ENCODE measurements at places on chromosomes 6 and 20.

GRCh38 chr20:63316502-63316921 lies 23.5 kb downstream of the COL20A1 start:
- DNase-seq: peak; percentile 39

DNA sequence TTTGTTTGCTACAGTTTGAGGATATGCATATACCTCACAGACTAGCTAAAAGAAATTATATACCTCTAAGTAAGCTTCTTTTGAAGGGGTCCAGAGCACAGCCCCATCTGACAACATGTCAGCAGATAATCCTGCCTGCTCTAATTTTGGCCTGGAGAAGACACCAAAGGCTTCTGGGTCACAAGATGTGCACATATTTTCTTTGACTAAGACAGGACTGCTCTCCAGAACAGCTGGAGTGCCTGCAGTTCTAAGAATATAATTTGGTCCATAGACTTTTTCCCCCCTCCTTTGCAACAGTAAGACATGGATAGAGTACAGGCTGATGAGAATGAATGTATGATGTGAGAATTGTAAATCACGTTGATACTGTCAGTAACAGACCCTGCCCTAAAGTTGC lies 107.9 kb upstream of the KCNK16 start:
- no peak for DNase-seq

- DNase-seq: no peak
These were observed 20.9 kb downstream of the RAB44 start for GRCh38 chr6:36718560-36718959.

GRCh38 chr20:2102585-2103460 lies 1.2 kb downstream of the STK35 start:
- DNase-seq: peak; percentile 94

- no peak for DNase-seq
These were observed 26.4 kb upstream of the MCM3 start for GRCh38 chr6:52310932-52311331.

DNA sequence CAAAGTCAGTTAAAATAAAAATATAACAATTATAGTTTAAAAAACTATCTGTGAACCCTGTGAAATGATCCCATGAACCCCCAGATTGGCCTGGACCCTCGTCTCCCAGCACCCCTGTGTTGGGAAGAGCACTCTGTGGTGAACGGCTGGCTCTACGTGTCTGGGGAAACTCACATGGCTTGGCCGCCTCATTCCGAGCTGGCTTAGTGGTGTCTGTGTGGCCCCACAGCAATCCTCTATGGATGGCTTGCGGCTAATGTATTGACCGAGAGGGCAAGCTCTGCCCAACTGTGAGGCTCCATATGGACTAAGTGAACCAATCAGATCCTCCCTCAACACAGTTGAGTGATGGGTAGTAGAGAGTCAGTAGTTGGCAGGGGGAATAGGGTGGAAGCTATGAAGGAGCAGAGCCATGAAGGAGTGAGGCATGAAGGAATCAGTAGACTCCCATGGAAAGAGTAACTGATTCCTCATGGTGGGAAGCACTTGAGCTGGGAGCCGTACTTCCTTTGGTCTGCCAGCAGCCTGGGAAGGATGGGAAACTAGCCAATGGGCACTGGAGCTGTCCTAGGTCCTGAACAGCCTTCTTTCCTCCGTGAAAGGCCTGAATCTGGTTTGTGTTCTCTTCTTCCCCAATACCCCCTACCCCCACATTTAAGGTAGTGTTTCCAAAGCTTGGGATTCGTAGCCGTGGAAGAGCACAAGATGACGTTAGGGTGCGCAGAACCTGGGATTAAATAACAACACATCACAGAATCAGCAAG lies 21.6 kb upstream of the ZNF831 start:
- DNase-seq: peak; percentile 62

- DNase-seq: no peak
These were observed 77.7 kb upstream of the SLC22A23 start for GRCh38 chr6:3534599-3534998.

DNA sequence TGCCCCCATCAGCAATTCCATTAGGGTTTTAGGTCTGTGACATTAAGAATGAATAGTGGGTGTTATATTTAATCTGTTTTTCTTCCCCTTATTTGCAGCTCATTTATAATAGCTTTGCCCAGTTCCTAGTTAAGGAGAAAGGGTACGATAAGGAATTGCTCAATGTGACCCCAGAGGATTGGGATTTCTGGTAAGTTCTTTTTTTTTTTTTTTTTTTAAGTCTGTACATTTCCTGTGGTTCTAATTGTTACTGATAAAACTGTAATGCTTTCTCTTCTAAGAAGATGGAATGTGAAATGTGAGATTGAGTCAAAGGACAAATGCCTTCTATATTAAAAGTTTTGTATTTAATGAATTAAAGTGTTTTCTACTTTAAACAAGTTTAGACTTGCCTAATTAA lies 5.5 kb downstream of the NT5DC1 start:
- no peak for DNase-seq

GRCh38 chr20:48732081-48732829 lies 95.5 kb downstream of the PREX1 start:
- DNase-seq: no peak

DNA sequence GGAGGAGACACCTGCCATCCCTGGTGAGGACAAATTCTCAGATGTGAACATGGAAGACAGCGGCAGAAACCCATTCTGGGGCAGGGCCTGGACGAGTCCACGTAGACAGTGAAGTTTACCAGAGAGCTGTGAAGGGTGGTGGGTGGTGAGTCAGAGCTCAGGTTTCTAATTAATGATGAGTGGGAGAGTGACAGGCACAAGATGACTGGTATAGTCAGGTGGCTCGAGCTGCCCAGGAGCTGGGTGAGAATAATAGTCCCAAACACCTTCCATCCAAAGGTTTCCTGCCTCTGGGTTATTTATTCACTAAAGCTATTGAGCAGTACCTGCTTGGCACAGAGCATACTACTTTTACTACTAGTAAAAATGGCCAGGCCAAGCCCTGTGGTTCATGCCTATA lies 6.0 kb downstream of the TLDC2 start:
- no peak for DNase-seq

DNA sequence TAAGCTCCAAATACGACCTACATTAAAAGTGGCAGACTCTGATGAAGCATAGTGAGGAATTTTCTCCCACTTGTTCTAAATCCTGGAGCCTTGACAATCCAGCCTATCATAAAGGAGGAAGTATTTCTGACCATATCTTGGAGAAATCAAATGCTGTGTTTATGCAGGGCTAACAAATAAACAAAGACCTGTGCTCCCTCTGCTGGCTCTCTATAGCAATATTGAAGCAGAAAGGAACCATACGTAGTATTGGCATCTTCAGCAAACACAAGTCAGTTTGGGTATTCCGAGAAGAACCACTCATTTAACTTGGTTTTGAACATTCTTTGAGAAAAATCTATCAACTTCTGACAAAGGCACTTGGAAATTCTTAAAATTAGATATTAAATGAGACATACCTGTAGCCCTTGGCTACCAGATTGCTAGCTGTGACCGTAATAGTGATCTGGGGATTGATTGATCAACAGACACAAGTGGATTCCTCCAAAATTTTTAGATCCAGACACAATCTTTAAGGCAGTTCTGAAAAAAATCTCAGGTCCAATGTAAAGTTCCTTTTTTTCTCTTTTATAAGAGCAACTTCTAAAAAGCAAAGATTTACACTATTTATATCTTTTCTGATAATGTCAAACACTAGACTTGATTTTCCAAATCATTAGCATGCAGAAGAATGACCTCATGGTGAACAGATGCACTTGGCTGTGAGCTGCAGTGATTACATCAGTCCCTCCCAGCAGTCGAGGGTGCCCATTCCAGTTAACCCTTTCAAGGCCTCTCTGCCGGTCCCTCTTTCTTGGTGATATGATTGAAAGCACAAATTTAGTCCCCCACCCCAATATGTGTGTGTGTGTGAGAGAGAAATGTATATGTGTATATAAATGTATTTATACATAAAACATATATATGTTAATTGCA lies 40.2 kb downstream of the INSM1 start:
- DNase-seq: no peak

- no peak for DNase-seq
These were observed 21.5 kb upstream of the MRGBP start for GRCh38 chr20:62774762-62775161.

DNA sequence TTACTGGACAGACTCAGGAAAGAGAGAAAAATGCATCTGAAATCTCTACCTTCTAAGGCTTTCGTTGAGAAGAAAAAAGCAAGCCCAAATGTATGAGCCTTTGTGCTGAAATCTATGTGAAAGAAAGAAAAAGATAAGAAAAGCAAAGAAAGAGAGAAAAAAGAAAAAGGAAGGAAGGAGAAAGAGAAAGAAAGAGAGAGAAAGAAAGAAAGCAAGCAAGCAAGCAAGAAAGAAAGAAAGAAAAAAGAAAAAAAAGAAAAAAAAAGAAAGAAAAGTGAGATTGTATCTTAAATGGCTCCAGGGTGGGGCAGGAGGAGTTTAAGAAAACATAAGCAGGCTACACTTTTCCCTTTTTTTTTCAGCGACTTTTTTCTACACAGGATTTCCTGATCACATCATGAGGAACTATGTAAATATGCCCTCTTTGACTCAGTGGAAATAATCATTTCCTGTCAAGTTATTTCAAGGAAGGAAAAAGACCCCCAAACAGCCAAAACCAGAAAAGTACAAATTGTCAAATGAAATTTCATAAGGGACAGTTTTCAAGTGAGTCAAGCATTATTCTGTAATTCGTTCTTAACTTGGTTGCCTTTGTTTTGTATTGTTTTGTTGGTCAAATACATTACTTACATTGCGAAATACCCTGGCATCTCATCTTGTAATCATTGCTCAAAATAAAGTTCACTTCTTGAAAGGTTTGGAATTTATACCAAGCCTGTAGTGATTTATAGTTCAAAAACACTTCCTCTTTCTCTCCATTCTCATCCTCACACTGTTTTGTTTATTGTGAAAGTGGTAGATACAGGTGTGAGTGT lies 79.5 kb upstream of the RNF217 start:
- no peak for DNase-seq

DNA sequence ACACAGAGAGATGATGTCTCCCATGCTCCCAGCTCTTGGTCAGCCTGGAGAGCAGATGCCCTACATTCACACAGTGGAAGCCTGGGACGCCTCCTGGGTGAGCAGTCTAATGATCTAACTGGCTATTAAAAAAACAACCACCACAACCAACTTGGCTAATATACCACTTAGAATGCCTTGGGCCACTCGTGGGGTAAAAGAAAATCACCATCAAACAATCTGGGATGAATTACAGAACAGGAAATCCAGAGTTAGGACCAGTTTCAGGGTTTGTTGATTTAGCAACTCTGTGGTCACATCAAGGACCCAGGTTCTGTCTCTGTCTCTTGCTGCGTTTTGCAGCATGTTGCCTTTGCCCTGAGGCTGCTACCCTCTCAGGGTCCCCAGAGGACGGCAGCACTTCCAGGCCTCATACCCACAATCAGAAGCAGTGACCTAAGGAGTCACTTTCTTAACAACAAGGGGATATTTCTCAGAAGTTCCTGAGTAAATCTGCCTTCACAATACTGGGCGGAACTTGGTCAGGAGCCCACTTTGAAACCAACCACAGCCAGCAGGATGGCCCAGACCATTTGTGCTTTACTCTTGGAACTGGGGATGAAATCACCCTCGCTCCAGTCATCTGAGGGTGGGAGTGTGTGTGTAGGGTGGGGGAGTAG lies 118.7 kb downstream of the CLIC5 start:
- no peak for DNase-seq

DNA sequence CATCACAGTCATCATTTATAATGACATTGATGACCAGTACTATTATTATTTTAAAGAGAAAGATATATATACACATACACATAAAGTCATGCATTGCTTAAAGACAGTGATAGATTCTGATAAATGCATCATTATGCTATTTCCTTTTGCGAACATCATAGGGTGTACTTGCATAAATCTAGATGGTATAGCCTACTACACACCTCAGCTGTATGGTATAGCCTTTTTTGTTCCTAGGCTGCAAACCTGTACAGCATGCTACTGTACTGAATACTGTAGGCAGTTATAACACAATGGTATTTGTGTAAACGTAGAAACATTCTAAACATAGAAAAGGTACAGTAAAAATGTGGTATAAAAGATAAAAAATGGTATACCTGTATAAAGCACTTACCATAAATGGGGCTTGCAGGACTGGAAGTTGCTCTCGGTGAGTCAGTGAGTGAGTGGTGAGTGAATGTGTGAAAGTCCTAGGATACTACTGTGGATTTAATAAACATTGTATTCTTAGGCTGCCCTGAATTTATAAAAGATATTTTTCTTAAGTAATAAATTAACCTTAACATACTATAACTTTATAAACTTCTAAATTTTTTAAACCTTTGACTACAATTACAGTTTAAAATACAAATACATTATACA lies 23.9 kb downstream of the QKI start:
- no peak for DNase-seq

DNA sequence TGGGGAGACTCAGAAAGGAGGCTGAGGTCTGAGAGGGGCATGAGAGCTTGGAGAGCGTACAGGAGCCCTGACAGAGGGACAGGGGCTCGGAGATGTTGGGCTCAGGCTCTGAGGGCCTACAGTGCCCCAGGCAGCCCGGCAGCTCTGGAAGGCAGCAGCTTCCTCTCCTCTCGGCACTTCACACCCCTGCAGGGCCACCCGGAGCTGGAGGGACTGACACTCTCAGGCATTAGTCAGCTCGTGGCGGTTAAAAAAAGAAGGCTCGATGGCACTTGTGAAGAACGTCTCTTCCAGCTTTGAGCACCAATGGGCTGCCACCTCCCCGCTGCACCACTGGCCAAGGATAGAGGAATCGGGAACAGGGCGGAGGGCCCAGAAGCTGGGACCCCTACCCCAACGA lies 62.6 kb upstream of the SIRPA start:
- no peak for DNase-seq

GRCh38 chr6:55937951-55938690 lies 62.7 kb upstream of the BMP5 start:
- no peak for DNase-seq

DNA sequence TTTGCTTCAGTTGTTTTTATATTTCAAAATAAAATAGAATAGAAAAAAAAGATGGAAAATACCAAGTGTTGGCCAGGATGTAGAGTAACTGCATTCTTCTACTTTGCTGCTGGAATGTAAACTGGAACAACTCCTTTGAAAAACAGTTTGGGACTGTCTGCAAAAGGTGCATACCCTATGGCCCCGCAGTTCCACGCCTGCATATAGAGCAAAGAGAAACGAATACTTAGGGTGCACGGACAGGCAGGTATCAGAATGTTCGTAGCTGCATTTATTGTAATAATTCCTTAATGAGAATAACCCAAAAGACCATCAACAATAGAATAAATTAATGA lies 603 bp upstream of the RAB23 start:
- DNase-seq: no peak

- DNase-seq: no peak
These were observed 130.8 kb downstream of the TIAM2 start for GRCh38 chr6:155125906-155126305.

DNA sequence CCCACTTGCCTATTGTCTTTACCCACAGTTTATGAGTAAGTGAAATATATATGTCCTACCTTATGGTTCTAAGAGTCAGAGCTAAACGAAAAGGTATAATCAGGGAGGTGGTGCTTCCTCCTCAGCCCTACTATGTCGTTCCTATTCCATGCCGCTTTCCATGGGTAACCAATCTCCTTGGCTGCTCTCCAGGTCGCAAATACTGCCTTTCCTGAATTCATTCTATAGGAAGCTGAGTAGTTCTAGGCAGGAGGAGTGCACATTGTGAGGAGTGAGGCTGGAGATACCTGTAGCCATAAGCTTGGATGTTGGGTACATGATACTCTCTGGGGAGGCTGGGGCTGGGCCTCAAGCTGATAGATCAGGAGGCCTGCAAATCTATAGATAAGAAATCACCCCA lies 5.8 kb downstream of the IL20RA start:
- DNase-seq: no peak
